ENCODE measurements at places on chromosomes 5 and 9. TPM values are rescaled to one million over a fixed set of nuclear protein-coding genes. Genes with fewer than 3 reads are reported as not detected.

DNA sequence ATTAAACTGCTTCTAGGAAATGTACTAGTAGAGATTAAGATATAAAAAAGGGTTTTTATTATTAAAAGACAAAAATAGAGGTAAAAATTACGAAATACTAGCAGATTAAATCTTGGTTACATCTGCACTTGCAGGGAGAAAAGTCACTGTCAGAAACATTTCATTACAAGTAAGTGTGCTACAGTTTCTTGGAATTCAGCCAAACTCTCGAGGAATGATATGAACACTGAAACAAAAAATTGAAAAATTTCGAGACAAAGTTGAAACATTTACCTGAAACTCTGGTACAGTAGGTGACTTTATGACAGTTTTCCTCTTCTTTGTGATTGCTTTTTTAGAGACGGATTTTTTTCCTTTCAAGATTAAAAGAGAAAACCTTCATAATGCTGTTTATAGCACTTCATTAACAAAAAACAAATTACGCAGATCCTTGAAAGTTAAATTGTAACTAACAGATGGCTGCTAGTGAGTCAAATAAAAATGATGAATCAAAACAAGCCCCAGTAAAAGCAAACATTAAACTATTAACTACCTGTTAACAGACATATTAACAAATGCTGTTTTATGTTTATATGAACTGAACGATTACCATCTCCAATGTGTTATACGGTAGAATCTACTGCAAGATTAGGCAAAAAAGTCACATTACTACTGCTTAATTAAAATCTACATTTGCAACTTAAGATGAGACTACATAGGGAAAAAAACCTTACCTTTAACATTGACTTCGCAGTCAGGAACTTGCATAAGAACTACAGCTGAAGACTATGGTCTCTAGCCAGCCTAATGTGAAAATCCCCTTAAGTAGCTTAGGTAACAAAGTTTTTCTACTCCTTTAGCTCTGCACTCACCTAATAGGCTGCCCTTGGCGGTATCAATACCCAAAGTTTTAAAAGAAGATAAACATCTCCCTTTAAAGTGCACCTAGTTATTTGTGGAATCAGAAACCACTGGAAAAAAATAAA is 61.4 kb downstream of the RANBP6 start:
- DNase-seq, result no peak

GRCh38 chr5:95554331-95554646 is 488 bp downstream of the SKIC3 start:
- no peak for DNase-seq

DNA sequence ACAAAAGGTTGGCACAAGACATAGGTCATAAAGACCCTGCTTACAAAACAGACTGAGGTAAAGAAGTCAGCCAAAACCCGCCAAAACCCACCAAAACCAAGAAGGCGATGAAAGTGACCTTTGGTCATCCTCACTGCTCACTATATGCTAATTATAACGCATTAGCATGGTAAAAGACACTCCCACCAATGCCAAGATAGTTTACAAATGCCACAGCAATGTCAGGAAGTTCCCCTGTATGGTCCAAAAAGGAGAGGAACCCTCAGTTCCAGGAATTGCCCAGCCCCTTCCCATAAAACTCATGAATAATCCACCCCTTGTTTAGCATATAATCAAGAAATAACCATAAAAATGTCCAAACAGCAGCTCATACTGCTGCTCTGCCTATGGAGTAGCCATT is 27.7 kb downstream of the MLLT3 start:
- DNase-seq, result no peak

GRCh38 chr5:54862036-54862435 is 123.4 kb downstream of the ESM1 start:
- DNase-seq, result no peak

SLC1A3 gene
- total RNA-seq, result 66.6 TPM

DNA sequence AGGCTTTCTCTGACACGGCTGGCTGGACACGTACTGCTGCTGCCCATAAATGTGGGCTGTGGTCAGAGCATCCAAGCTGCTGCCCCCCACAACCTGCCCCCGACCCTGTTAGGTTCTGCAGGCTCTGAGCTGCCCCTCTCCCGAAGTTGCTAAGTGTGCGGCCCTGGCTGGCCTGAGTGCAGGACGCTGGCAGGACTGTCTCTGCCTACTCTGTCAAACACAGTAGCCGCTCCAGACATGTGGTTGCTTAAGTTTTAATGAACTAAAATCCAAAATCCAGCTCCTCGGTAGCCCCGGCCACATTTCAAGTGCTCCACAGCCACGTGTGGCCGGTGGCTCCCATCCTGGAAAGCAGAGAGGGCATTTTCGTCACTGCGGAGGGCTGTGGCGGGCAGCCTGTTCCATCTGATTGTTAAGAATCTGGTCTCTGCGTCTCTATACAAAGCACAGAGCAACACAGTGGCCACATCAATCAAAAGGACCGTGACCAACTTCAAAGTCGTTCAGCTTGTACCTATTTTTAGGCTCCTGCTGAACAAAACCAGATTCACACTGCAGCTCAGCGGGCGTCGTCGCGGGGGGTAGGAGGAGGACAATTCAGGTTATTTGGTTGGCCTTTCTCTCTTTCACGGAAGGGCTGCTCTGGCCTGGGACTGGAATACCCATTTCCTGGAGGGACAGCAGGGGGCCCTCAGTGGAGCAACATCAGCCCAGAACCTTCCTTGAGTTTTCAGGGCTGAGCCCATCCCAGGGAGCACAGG is 68.9 kb downstream of the PTCH1 start:
- no peak for DNase-seq

MAMDC2 gene
- total RNA-seq, result 12.3 TPM
